Fibroblast of skin of scalp (primary cell): ENCODE measurements at places on chromosomes 13 and 19.

DNA sequence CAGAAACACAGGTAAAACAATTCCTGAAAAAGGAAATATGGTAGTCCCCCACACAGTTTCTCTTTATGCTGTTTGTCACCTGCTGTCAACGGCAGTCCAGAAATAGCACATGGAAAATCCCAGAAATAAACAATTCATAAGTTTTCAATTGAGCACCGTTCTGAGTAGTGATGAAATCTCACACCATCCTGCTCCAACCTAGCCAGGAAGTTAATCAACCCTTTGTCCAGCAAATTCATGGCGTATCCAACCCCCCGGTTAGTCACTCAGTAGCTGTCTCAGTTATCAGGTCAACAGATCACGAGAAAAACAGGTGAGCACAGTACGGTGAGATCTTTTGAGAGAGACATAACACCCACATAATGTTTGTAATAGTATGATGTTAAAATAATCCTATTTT is 74.2 kb downstream of the TUBGCP3 start:
- DNase-seq: no peak

DNA sequence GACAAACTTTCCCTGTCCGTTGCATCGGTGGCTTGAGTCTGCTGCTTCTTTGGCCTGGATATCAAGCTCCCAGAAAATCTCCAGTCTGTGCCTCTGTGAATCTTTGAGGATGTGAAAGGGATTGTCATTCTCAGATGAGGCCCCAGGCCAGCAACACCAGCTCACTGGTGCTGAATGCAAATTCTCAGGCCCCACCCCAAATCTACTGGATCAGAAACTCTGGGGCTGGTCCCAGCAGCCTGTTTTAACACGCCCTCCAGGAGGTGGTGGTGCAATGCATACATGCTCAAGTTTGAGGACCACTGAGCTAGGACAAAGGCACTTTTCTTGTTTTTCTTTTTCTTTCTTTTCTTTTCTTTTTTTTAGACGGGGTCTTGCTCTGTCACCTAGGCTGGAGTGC is 23.6 kb downstream of the TNFSF11 start:
- DNase-seq: no peak

DNA sequence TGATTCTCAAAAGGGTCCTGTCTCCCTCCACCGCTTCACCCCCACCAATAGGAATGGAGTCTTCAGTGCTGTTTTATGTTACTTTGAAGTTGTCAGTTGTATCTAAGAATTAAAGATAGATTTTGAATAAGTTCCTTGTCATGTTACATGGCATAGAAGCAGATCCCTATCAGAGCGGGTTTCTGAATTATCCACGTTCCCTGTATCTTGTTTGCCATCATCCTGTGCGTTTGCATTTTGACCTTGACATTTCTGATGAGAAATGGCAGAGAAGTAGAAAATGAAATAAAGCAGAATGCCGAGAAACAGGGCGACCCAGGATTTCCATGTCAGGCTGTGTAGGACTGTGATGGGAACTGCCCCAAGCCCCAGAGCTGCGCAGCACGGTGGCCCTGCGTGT is 120.7 kb upstream of the RNF113B start:
- no peak for DNase-seq

DNA sequence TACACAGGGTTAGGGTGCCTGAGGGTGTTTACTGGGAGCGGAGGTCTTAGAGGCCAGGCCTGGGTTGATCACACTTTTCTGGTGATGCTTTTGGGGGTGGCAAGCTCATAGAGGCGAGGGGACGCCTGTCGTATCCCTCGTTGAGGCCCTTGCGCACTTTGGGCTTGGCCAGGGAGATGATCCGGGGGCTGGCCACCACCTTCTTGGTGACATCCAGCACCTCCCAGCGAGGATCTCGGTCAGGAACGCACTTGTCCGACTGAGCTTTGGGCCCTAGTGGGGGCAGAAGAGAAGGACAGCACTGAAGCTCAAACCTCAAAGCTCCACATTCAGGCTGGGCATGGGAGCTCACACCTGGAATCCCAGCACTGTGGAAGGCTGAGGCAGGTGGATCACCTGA is 17.6 kb upstream of the MIER2 start:
- DNase-seq: no peak

GRCh38 chr13:68056816-68057710 is 826.9 kb upstream of the PCDH9 start:
- DNase-seq: no peak

- peak; percentile 71 for DNase-seq
Observed at GRCh38 chr13:66424422-66424821, 805.7 kb downstream of the PCDH9 start.

DNA sequence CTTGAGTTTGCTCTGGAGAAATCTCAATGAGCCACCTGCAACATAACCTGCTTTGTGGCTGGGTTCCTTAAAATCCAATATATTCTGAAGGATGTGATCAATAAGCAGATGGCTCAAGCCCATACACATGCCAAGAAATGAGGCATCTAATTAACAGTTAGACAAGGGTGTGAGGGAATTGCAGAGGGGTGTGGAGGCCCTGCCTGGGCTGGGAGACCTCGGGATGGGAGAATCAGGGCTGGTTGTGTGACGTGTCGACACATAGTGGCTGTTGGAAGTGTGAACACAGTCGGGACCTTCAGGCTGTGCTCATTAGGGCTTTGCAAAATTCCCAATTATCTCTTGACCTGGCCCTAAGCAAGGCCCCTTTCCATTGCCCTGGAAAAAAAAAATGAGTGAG is 362.0 kb upstream of the TMTC4 start:
- no peak for DNase-seq

DNA sequence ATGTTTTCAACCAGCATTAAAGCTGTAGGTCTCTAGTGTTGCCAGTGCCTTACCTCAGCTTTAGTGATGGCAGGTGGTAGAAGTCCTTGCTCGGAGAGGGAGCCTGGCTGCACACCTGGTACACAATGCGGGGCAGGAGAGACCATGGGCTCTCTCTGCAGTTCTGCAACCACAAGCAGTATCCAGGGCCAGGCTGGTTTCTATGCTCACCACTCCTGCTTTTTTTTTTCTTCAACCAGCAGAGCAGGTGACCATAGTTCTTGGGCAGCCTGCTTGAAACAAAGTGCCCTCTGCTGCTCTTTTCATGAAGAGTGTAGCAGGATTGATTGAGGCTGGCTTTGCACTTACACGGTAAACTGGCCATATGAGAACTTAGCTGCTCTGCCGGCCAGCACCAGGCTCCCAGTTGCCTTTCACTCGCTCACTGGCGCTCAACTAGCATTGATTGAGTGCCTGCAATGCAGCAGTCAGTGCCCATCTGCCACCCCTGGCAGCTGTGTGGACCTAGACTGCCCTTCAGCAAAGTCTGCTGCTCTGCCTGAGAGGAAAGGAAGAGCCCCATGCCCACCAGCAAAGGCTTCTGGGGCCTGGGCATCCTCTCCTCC is 4.4 kb upstream of the CHAMP1 start:
- DNase-seq: no peak

DNA sequence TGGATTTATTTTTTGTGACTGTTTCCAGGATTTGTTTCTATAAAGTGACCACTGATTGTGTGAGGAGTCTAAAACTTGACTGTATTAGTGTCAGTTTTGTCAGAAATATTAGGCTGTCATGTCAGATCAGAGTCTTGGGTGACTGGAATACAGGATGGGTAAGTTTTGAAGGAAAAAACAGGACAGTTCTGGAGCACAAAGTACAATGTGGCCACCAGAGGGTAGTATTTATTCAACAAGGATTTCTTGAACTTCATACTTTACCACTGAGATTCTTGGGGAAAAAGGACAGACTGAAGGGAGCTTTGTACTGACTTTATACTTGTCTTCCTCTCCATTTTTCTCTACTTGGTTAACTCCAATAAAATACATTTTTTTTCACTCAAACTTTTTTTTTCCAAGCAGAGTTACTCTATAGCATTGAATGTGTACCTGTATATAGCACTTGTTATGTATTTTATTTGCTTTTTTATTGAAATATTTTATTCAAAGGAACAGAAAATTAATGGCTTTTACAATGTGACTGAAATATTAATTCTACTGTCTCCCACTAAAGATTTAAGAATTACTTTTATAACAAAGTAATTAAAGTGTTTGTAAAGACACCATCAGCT is 51.1 kb downstream of the LMO7 start:
- peak; percentile 60 for DNase-seq

- DNase-seq: peak; percentile 4
Observed at GRCh38 chr13:30504081-30504480, 38.3 kb upstream of the HMGB1 start.

DNA sequence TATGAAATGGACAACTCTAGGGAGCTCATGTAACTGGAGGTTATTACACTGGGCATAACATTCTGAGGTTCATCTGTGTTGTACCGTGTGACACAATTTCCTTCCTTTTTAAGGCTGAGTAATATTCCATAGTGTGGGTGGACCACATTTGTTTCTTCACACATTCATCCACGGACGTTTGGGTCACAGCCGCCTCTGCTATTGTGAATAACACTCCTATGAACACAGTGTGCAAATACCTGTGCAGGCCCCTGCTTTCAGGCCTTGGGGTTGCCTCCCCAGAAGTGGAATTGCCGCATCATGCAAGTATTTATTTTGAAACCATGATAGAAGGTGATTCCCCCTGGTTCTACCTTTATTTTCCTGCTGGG is 63.4 kb upstream of the MCF2L start:
- no peak for DNase-seq

GRCh38 chr13:20192836-20193161 is at the start of gene GJB2:
Gene GJB2, minus strand, starts transcription at chr13:20192938. Its CDS starts 3,357 bp downstream, at chr13:20189581.
- DNase-seq: no peak

GRCh38 chr13:24802074-24802473 is 38.1 kb downstream of the RNF17 start:
- DNase-seq: no peak

DNA sequence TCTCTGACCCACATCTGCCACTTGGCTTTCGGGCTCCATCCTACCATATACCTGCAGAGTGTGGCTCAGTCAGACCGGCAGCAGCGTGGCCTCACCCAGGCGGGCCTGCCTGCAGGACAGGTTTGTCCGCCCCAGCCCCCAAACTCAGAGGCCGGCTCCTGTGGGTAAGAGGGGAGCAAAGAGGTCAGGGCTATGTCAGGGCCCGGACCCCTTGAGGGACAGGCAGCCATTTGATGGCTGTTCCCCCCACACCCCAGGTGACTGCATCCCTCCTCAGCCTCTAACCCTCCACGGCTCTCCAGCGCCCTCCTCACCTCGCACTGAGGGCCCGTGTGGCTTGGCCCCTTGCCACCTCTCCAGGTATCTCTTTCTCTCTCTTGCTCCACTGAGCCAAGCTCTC is 12.3 kb upstream of the ZBTB32 start:
- no peak for DNase-seq

- no peak for DNase-seq
Observed at GRCh38 chr13:77056382-77056781, 29.4 kb upstream of the FBXL3 start.

GRCh38 chr13:66663206-66663605 is 566.9 kb downstream of the PCDH9 start:
- DNase-seq: no peak

GRCh38 chr13:107421028-107421427 is 794.3 kb downstream of the LIG4 start:
- DNase-seq: no peak

DNA sequence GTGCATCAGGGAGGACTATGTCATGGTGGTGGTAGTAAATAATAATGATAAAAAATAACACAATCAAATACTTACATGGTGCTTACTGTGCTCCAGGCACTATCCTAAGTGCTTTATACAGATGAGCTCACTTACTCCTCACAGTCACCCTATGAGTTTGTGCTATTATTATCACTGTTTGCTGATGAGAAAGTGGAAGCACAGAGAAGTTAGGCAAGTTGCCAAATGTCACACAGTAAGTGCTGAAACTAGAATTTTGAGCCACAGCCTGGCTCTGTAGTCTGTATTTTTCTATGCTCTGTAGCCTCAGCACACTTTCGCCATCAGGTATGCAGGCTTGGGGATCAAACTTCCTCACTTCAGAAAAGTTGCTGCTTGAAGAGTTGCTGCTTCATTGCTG is 46.6 kb downstream of the HTR2A start:
- DNase-seq: peak; percentile 8

GRCh38 chr13:111973605-111974340 is 93.2 kb upstream of the SOX1 start:
- no peak for DNase-seq

DNA sequence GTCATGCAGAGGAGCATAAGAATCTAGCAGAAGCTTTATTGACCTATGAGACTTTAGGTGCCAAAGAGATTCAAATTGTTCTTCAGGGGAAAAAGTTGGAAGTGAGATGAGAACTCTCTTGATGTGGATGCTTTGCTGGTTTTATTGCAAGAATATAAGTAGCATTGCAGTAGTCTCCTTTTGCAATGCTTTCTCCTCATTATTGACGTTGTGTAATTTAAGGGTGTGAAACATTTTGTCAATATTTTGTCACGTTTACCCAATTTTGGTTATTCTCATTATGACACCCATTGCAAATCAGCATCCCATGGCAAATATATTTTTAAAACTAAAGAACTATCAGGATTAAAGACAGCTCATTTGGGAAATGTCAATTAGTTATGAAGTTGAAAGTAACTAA is 11.9 kb upstream of the LILRB5 start:
- no peak for DNase-seq

DNA sequence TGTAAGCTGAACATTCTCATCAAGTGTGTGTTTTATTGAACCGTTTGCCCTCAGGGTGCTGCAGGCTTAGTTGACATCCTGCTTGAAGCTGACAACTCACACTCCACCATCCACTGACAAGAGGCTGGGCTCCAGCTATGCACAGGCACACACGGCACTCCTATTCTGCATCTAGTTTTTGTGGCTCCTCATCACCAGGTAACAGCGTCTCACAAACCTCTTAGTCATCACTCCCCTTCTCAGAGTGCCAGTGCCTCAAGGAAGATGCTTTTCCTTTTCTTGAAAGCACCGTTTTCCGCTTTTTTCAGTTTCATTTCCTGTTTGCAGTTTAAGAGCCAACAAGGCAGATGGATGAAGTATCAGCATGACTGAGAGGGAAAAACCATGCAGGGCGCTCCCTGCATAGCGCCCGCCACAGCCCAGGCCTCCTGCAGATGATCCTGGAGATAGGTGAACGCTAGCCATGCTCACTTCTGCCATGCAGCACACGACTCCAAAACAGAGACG is 491.2 kb downstream of the COG6 start:
- DNase-seq: no peak

- peak; percentile 45 for DNase-seq
Observed at GRCh38 chr13:23752111-23753001, 136.8 kb downstream of the MIPEP start.

GRCh38 chr13:30545320-30545719 is 72.4 kb upstream of the USPL1 start:
- DNase-seq: no peak

DNA sequence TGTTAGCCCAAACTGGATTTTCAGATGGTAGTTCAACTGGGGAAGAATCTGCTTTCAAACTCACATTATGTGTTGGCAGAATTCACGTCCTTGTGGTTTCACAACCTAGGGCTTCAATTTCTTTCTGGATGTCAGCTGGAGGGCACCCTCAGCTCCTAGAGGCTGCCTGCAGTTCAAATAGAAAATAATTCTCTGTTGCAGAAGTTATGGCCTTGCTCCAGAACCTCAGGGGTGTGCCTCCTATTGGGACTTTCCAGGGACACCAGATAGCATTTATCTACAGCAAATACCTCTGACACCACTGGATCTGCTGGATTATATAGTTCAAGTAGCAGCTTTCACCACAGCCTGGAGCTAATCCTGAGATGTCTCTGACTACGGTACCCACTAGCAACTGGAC is 11.8 kb upstream of the RB1 start:
- DNase-seq: no peak
